Cardiac muscle cell (in vitro differentiated cells and primary cell): ENCODE measurements at places on chromosomes 6 and 20.

DNA sequence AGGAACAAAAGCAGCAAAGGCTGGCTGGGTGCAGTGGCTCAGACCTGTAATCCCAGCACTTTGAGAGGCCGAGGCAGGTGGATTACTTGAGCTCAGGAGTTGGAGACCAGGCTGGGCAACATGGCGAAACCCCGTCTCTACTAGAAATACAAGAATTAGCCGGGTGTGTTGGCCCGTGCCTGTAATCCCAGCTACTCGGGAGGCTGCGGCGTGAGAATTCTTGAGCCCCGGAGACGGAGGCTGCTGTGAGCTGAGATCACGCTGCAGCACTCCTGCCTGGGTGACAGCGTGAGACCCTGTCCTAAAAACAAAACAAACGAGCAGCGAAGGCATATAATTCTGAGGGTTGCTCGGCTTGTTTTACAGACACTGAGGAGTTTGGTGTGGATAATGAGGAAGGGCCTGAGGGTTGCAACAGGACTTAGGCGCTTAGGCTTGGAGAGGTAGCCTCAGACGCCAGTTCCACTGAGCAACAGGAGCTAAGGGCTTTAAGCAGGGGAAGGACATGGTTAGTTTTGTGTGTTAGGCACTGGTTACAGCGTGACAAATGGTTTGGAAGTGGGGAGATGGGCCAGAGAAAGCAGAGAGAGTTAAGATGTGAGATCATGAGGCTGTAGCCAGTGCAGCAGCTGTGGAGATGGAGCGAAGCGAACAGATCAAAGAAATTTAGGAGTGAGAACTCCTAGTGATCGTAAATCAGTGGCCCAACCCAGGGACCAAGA lies 1.2 kb downstream of the MYH7B start:
- no peak overlapping the region for H3K27ac ChIP-seq
- H3K4me3 ChIP-seq: no peak overlapping the region
- no peaks in the 10 kb centered on the region for H3K27me3 ChIP-seq
- DNase-seq: no peak

GRCh38 chr20:16206817-16207216 lies 366.4 kb downstream of the KIF16B start:
- no peak overlapping the region for H3K27ac ChIP-seq
- no peak overlapping the region for H3K4me3 ChIP-seq
- H3K27me3 ChIP-seq: no peaks in the 10 kb centered on the region
- DNase-seq: no peak
- H3K4me1 ChIP-seq: no peaks in the 10 kb centered on the region

GRCh38 chr6:106763361-106763760 lies 134.0 kb downstream of the QRSL1 start:
- H3K36me3 ChIP-seq: no peaks in the 10 kb centered on the region
- H3K4me3 ChIP-seq: no peak overlapping the region
- DNase-seq: no peak
- H3K4me1 ChIP-seq: no peaks in the 10 kb centered on the region

DNA sequence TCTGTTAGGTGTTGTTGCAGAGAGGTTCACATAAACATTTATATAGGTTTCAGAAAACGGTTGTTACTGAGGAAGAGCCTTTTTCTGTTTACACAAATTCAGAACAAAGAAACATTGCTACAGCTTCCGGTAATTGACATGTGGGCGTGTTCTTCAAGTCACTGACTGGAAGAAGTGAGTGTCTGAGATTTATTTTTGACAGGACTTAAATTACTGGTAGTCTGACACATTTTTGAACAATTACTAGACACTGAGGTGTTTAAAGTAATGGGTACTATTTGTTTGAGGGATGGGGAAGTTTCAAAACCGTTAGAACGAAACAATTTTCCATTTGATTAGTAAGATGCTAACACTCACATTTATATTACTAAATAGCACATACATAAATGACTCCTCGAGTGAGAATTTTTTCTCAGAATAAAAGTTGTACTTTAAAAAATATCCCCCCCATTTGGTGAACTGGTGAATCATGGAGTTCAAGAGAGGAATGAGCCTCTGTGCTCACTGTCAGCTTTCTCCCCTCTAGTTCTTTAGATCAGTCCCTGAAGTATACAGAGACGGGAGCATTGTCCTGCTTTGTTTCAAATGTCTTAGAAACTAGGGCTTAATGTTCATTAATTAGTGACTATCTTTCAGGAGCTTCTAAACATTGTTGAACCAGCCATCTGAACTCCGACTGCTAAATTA lies 98.7 kb downstream of the TSHZ2 start:
- no peak for DNase-seq
- H3K27ac ChIP-seq: no peak overlapping the region
- H3K4me1 ChIP-seq: peaks cover 30% of the 10 kb centered on the region
- no peak overlapping the region for H3K4me3 ChIP-seq

DNA sequence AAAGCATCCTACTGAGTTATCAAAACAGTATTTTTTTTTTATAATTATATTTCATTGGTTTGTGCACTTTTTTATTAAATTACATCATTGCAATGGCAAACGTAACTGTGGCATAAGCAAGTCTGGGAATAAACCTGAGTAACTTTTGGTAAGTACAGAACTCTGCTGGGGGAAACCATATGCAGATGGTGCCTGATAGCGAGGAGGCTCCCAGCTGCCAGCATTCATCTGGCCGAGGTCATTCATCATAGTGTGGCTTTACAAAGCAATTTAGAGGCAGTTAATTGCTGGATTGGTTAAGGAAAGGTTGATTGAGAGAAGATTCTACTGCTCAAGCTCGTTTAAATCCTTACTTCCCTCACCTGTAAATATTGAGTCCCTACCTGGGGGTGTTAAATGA lies 52.6 kb downstream of the HECA start:
- H3K27ac ChIP-seq: no peak overlapping the region
- H3K36me3 ChIP-seq: no peaks in the 10 kb centered on the region
- H3K4me1 ChIP-seq: no peaks in the 10 kb centered on the region
- no peak overlapping the region for H3K4me3 ChIP-seq
- H3K27me3 ChIP-seq: no peaks in the 10 kb centered on the region

DNA sequence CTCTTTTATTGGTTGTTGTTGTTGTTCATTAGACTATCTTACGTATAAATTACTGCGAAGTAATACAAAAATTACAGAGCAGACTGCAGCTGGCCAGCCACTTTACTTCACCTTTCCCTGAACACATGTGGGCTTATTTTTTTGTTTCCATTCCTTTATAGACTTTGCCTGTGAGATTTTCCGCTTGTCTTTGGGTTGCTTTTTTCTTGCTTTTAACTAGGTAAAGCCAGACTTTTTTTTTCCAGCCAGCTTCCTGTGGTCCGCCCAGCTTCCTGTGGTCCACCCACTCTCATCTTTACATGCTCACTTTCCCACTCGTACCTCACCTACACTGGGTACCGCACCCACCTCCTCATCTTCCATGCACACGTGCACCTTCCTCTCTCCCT lies 79.0 kb downstream of the IPCEF1 start:
- no peaks in the 10 kb centered on the region for H3K27me3 ChIP-seq
- H3K4me3 ChIP-seq: no peak overlapping the region
- H3K27ac ChIP-seq: no peak overlapping the region
- H3K4me1 ChIP-seq: no peaks in the 10 kb centered on the region
- H3K36me3 ChIP-seq: no peaks in the 10 kb centered on the region

DNA sequence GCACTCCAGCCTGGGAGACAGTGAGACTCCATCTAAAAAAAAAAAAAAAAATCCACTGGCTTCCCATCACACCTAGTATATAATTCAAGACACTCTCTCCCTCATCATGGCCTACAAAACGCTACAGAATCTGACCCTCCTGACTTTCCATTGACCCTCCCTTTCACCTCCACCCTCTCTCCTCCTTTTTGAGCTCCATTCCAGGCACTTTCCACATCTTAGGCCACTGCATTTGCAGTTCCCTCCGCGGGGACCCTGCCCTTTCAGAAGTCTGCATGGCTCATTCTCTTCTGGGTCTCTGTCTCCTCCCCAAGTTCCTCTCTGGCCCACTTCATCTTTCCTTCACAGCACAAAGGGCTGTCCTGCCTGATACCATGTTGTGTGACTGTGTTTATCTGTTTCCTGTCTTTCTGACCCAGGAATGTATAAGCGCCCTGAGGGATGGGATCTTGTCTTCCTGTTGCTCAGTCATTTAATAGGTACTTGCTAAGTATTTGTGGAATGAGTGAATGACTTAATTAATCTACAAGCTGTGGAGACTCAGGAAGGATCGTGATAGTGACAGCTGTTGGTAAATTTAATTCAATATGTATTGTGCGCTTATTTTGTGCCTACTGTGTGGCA lies 35.2 kb downstream of the NCR2 start:
- H3K27me3 ChIP-seq: peaks cover 85% of the 10 kb centered on the region
- H3K4me3 ChIP-seq: no peak overlapping the region
- H3K27ac ChIP-seq: no peak overlapping the region
- no peak for DNase-seq
- H3K36me3 ChIP-seq: no peaks in the 10 kb centered on the region

GRCh38 chr6:14313248-14313647 lies 195.7 kb downstream of the CD83 start:
- H3K27me3 ChIP-seq: no peaks in the 10 kb centered on the region
- DNase-seq: no peak
- no peaks in the 10 kb centered on the region for H3K4me1 ChIP-seq
- no peak overlapping the region for H3K4me3 ChIP-seq

DNA sequence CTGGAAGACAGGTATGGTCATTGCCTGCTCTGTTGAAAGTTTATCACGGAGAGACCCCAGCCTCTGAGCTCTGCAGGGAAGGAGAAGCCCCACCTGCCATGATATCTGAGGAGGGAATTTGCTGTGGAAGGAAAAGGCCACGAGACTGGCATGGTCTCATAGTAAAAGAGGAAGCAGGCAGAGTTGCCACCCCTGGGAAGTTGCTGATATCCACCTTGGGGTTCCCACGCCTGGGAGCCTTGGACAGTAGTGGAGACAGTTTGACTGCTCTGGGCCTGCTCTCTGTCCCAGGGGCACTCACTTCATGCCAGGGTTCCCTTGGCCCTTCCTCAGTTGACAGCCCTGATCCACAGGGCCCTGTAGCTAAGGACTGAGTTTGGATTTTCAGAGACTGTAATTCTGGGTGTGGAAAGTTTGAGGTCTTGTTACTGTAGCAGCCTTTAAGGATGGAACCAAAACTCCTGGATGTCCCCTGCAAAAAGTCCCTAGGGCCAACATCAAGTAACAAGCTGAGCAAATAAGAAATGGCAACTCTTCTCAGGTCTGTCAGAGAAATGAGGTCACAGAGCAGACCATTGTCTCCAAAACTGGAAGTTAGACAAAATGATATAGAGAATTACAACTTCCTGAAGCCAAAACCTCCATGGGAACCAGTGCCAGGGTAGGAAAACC lies 6.9 kb upstream of the SIRPB1 start:
- H3K4me3 ChIP-seq: no peak overlapping the region
- H3K27ac ChIP-seq: no peak overlapping the region
- H3K4me1 ChIP-seq: no peaks in the 10 kb centered on the region
- no peak for DNase-seq

DNA sequence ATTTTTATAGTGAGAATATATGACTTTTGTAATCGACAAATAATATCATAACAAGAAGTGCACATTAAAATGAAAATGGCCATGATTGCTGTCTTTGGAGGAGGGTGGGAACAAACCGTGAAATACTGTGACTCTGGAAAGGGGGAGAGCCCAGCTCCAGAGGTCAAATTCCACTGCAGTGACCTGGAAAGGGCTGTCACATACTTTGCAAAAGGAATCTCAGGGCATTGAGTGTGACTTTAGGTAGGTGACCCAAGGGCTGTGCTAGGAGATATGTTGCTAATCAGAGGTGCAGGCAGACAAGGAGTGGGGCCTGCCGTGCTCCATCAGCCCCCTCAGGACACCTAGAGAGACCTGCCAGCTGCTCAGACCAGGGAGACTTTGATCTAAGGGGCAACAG lies 28.1 kb upstream of the BMP7 start:
- peaks cover 12% of the 10 kb centered on the region for H3K4me1 ChIP-seq
- H3K27me3 ChIP-seq: no peaks in the 10 kb centered on the region
- peak overlapping the region; percentile 67 for H3K27ac ChIP-seq
- H3K36me3 ChIP-seq: no peaks in the 10 kb centered on the region
- no peak overlapping the region for H3K4me3 ChIP-seq

GRCh38 chr6:149112976-149113375 lies 204.5 kb upstream of the TAB2 start:
- no peak overlapping the region for H3K27ac ChIP-seq
- no peaks in the 10 kb centered on the region for H3K27me3 ChIP-seq
- no peaks in the 10 kb centered on the region for H3K36me3 ChIP-seq
- no peak for DNase-seq
- no peaks in the 10 kb centered on the region for H3K4me1 ChIP-seq
- no peak overlapping the region for H3K4me3 ChIP-seq

GRCh38 chr6:12636336-12636735 lies 80.2 kb upstream of the PHACTR1 start:
- no peak overlapping the region for H3K27ac ChIP-seq
- H3K4me3 ChIP-seq: no peak overlapping the region
- peaks cover 8% of the 10 kb centered on the region for H3K4me1 ChIP-seq
- peak; percentile 16 for DNase-seq

DNA sequence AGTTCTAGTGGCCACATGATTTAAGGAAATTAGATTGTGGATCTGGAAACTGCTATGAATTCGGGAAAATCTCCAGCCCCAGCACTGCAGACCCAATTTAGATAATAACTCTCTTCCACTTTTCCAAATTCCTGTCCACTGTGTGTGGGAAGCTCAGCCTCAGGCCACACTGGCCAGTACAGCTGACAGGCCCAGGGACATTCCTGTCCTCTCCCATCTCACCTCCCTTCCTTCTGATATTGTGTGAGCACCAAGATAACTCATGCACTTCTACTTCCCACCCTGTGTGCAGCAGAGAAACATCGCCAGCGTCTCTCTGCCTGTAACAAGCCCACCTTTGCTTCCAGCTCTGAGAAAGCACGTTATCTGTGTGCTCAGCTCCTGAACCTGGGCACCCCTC lies 145.1 kb upstream of the RREB1 start:
- no peak overlapping the region for H3K27ac ChIP-seq
- H3K27me3 ChIP-seq: no peaks in the 10 kb centered on the region
- DNase-seq: peak; percentile 6
- no peak overlapping the region for H3K4me3 ChIP-seq

DNA sequence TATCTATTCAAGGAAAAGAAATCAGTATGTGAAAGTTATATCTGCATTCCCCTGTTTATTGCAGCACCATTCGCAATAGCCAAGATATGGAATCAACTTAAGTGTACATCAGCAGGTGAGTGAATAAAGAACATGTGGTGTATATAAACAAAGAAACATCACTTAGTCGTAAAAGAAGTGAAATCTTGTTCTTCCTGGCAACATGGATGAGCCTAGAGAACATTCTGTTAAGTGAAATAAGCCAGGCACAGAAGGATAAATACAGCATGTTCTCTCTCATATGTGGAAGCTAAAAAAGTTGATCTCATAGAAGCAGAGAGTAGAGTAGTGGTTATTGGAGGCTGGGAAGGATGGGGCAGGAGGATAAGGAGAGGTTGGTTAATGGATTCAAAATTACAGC lies 287.9 kb upstream of the FERMT1 start:
- H3K4me1 ChIP-seq: no peaks in the 10 kb centered on the region
- DNase-seq: no peak
- no peaks in the 10 kb centered on the region for H3K27me3 ChIP-seq
- H3K36me3 ChIP-seq: no peaks in the 10 kb centered on the region
- no peak overlapping the region for H3K4me3 ChIP-seq
- no peak overlapping the region for H3K27ac ChIP-seq

GRCh38 chr6:43723737-43724295 lies 36.2 kb upstream of the MRPS18A start:
- H3K4me1 ChIP-seq: peaks cover 2% of the 10 kb centered on the region
- no peaks in the 10 kb centered on the region for H3K27me3 ChIP-seq
- no peaks in the 10 kb centered on the region for H3K36me3 ChIP-seq
- H3K27ac ChIP-seq: no peak overlapping the region
- peak; percentile 83 for DNase-seq
- H3K4me3 ChIP-seq: no peak overlapping the region

- no peak for DNase-seq
- H3K27ac ChIP-seq: no peak overlapping the region
- no peaks in the 10 kb centered on the region for H3K4me1 ChIP-seq
- H3K4me3 ChIP-seq: no peak overlapping the region
- H3K36me3 ChIP-seq: no peaks in the 10 kb centered on the region
Observed at GRCh38 chr6:167219967-167220512, 62.3 kb upstream of the GPR31 start.
